ENCODE measurements at places on chromosomes 1 and 21.

DNA sequence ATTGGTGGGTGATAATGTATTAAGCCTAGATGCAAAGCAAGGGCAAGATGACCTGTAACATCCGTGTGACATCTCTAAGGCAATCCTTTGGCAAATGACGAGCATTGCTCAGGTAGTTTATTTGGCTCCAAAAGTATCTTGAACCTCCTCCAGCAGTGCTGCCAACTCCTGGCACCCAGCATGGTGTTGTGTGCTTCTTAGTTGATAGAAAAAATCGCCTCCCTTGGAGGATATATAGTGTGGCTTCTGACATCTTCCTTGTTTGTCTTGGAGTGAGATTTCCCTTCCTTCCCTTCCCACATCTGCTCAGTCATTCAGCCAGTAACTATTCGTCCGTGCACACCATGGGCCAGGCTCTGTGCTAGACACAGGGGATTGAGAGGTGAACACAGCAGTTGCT, 121.8 kb downstream of the TOMM20 start:
- no peak for DNase-seq

DNA sequence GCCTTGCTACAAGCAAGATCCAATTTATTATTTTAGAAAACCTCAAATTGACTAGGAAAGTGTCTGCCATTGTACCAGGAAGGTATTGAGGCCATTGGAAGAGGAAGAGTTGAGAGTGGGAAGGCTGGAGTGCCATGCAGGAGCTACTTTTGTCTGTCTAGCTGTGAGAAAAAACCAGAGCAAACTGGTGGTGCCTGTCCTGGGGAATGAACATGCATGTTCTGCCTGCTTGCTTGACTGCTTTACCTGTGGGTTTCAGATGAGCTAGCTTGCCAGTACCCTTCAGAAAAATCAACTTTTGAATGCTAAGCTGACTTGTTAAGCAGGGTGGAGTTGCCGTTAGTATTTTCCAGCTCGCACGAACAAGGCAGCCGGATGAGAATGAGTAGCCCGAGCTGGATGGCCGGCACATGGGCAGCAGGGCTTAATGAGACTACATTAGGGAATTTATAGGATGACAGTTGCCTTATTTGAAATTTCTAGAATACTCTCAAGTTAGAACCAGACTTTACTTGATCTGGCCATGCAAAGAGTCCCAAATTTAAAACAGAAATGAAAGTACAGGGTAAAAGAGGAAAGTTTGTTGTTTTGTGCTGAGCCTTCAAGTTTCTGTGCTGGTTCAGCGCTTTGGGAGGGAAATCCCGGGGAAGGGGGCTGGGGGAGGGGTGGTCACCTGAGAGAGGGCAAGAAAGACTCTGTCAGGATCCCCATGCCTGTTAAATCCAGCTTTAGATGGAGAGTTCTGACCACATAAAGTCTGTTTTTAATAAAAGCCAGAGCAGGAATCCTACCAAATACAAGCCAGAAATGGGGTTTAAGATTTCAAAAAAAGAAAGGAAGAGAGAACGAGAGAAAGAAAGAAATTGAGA, 29.6 kb upstream of the C1orf105 start:
- DNase-seq, result no peak

- no peak for DNase-seq
Observed at GRCh38 chr1:41900603-41901444, 17.9 kb downstream of the HIVEP3 start.

- no peak for DNase-seq
Observed at GRCh38 chr1:245085508-245086095, 69.2 kb upstream of the KIF26B start.

- no peak for DNase-seq
Observed at GRCh38 chr1:67372898-67373297, 57.3 kb downstream of the SERBP1 start.

GRCh38 chr1:8903908-8904650, 25.6 kb upstream of the ENO1 start:
- DNase-seq, result no peak

DNA sequence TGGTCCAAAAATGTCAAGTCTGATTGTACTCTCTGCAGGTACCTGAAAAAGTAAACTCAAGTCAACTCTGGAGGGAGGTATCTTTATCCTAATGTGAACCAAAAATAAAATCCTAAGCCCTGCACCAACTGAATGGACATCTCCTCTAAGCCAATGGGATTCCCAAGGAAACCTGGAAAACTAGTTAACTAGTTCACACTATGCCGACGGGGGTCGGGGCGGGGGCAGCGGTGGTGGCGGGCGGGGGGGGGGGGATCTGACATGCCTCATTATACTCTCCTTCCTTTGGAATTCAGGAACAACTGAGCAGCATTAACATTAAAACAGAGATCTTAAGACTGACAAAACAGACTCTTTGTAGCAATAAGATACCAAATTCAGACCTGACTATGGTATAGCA, 452.6 kb upstream of the CAMK1G start:
- no peak for DNase-seq

- no peak for DNase-seq
Observed at GRCh38 chr21:21184771-21185528, 186.7 kb downstream of the NCAM2 start.

DNA sequence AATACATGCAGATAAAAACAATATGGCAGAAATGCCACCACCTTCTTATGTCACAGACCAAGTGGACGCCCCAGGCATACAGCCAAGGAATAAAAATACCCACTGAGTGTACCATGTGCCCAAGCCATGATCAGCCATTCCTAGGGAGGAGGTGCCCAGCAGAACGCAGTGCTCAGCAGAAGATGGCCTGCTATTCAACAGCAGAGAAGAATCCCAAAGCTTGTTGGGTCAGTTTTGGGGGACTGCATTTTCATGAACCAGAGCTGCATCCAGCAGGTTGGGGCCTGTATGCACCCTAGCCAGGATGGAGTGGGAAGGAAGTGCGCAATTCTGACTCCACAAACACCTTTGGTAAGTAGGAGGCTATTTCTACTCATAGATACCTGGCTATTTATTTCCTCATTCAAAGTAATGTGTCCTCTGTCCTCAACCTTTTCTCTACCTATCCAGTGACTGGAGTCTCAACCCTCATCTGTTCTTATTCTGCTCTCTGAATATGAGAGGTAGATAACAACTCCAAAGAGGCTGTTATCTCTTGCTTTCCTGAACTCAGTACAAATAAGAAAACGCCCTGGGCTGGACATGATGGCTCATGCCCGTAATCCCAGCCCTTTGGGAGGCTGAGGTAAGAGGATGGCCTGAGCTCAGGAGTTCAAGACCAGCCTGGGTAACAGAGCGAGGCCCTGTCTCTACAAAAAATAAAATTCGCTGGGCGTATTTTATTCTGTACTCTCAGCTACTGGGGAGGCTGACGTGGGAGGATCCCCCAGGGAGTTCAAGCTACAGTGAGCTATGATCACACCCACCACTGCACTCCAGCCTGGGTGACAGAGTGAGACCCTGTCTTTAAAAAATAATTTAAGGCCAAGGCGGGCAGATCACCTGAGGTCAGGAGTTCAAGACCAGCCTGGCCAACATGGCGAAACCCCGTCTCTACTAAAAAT, 2.5 kb upstream of the PLEKHM2 start:
- no peak for DNase-seq

DNA sequence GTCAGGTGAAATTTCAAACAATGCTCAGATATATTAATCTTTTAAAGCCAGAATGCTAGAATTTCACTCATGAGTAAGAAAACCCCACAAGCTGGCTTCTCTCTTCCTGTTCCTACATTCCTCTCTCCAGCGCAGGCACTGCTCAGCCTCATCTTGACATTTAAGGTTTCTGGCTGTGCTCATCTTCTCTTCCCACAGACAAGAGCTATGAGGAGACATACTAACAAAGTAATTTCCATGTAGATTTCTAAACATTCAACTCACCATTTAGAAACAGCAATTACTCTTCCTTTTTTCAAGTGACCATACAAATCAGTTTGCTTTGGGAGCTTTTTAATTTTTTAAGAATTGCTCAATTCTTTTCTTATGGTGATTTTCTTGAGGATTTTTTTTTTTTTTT, 7.8 kb upstream of the LRRC8D start:
- DNase-seq, result no peak

- no peak for DNase-seq
Observed at GRCh38 chr1:84849357-84849975, 43.5 kb downstream of the LPAR3 start.

DNA sequence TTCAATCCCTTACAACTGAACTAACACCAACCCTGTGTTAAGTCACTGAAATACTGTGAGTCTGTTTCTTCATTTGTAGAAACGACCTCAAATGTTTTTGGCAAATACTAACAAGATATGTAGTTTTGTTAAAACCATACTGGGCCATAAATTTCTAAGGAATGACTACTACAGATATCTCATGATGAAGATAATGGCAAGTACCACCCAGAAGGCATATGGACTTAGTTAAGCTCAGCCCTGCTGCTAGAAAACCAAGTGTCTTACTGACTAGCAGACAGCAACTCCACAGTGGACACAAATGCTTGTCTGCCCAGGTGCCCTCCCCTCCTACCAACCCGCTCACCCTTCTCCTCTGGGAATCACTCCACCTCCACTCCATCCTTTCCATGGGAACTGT, 44.5 kb upstream of the BMP8B start:
- DNase-seq, result no peak

DNA sequence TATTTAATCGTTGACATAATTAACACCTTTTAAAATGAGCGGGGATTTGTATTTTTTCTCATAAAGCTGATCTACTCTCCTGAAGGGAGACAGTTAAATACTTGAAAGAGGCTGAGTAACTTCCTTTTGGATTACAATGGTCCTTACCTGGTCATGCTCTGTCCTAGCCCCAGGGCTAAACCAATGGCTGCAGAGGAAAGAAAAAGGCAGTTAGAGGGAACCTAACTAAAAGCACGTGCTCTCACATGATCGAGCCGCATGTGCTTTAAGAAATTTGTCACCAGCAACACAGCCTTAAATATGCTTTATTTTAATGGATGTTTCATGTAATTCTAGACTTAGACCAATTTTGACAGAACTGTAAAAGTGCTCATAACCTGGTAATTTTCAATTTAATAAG, 132.7 kb downstream of the GPATCH2 start:
- no peak for DNase-seq

- peak; percentile 77 for DNase-seq
Observed at GRCh38 chr1:36411674-36412648, 14.3 kb upstream of the LSM10 start.

GRCh38 chr1:33429856-33430691, 821 bp downstream of the PHC2 start:
- DNase-seq, result no peak

DNA sequence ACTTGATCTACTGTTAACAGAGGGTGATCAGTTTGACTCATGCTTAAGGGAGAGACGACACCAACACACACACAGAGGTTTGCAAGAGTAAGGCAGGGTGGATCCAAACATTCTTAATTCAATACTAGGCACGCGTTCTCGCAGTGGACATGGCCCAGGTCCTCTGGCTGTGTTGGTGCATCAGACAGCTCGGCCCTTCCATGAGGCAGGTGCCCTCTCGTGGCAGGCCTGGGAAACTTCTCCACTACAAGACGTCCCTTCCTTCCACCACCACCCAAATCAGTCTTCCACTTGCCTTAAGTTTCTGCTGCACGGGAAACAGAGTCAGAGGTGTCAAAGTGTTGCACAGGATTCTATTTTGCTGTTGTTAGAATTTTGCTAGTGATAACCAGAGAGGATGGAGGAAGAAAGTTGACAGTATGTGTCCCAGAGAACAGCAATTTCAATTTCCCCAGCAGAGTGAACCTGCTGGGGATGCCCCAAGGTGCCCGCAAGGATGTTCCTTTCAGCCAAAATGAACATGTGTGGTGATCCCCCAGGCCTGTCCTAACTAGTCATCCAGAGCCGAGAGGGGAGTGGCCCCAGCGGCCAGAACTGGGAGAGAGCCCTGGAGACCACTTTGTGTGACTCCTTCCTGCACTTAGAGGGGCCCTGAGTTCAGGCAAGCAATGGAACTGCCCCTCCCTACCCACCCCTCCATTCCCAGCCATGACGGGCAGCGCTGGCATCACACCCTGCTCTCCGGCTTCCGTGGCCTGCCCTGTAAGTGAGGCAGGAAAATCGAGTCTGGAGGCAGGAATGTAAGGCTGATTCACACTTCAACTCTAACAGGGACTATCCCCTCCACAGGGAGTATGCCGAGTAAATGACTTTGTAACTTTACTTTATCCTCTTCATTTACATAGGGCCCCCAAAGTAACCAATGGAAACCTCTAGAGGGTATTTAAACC, 34.8 kb downstream of the MX1 start:
- DNase-seq, result peak; percentile 49
